ENCODE measurements at places on chromosomes 5 and 9.

GRCh38 chr9:114082017-114082762 lies 4.1 kb upstream of the AMBP start:
- peak; percentile 79 for DNase-seq

- DNase-seq, result no peak
Observed at GRCh38 chr9:69495296-69495695, 170.3 kb downstream of the ENTREP1 start.

GRCh38 chr5:32207355-32207634 lies 33.2 kb upstream of the GOLPH3 start:
- DNase-seq, result no peak

- DNase-seq, result no peak
Observed at GRCh38 chr5:140024928-140025327, 18.2 kb downstream of the NRG2 start.

- DNase-seq, result no peak
Observed at GRCh38 chr9:99474186-99474585, 252.1 kb downstream of the SEC61B start.

DNA sequence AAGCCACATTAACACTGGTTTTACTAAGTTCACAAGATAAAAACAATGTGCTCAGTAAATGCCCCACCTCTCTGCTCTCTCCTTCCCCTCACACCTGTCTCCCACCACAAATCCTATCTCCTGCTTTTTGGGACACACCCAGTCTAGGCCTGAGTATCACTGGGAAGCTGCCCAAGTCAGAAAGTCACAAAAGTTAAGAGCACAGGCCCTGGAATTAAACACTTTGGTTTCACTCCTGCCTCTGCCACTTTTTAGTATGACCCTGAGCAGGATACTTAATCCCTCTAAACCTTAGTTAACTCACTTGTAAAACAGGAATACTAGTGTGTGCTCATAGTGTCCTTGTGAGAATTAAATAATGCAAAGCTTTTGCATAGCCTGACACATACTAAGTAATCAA lies 11.3 kb downstream of the C5 start:
- DNase-seq, result no peak

- no peak for DNase-seq
Observed at GRCh38 chr9:116030517-116030916, 123.1 kb upstream of the PAPPA start.

DNA sequence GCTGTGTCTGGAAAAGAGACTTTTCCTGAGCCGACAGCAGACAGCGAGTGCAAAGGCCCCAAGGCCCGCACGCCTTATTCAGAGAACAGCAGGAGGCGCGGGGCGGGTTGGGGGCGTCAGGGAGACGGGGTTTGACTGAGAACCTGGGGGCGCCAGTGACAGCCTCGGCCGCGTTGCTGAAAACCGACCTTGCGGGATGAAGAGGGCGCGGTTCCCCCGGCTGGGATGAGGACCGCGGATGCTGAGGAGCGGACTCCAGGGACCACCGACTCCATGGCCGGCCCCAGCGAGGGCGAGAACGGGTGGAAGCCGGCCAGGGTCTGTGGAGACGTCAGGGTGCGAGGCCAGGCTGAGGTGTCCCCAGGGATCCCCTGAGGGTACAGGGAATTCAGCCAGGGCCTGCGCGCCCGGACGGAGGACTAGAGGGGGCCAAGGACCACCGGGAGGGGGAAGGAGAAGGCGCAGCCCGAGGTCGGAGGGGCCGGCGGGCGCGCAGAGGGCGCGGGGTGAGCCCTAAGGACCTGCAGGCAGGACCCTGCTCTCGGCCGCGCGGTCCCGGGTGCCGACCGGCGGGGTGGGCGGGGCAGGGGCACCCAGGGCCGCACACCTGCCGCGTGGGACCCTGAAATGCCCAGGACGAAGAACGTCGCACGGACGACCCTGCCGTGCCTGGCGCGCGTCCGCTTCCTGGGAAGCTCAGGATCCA lies 837 bp upstream of the AHRR start:
- DNase-seq, result no peak

DNA sequence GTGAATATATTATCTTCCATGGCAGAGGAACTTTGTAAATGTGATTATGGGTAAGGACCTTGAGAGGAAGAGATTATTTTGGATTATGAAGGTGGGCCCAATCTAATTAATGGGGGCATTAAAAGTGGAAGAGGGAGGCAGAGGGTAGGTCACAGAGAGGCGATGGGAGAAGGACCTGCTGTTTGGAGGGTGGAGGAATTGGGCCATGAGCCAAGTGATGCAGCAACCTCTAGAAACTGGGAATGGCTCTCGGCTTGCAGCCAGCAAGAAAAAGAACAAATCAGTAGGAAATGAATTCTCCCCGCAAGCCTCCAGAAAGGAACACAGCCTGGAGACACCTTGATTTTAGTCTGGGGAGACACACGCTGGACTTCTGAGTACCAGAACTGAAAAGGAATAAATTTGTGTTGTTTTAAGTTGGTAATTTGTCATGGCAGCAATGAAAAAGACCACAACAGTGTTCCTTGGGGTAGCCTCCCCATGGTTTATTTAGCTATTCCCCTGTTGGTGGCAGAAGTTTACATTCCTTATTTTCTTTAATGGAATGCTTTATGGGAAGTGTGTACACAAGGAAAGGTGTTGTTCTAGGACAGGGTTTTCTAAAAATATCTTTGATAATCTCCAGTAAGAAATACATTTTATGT lies 103.6 kb downstream of the HSPA4 start:
- no peak for DNase-seq

- DNase-seq, result no peak
Observed at GRCh38 chr9:93983875-93984274, 28.7 kb upstream of the BARX1 start.

- DNase-seq, result no peak
Observed at GRCh38 chr5:14417276-14417730, 164.3 kb upstream of the OTULINL start.

DNA sequence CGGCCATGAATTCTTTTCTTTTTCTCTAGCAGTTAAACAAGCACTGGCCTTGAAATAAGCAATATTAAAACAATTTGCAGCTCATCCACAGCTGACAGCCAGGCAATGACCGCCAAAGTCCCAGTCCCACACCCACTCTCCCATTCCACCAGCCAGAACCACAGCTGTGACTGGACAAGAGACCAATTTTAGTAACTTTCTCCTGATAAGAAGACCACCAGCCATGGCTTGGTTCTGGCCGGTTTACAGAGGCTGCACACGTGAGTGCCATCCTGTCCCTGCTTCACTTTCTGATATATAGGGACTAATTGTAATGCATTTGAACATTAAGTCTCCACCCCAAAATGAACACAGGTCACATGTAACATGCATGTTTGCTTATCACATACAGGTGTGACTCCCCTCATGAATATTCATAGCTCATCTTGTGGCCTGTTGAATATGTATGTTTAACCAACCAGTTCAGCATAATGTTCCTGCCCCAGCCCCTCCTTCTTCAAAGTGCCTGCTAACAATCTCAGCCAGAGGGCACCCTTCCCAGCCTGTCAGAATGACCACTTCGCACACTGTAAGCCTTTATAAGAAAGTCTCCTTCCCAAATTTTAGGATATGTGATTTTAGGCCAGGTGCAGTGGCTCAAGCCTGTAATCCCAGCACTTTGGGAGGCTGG lies 23.9 kb upstream of the FANCC start:
- DNase-seq, result no peak

DNA sequence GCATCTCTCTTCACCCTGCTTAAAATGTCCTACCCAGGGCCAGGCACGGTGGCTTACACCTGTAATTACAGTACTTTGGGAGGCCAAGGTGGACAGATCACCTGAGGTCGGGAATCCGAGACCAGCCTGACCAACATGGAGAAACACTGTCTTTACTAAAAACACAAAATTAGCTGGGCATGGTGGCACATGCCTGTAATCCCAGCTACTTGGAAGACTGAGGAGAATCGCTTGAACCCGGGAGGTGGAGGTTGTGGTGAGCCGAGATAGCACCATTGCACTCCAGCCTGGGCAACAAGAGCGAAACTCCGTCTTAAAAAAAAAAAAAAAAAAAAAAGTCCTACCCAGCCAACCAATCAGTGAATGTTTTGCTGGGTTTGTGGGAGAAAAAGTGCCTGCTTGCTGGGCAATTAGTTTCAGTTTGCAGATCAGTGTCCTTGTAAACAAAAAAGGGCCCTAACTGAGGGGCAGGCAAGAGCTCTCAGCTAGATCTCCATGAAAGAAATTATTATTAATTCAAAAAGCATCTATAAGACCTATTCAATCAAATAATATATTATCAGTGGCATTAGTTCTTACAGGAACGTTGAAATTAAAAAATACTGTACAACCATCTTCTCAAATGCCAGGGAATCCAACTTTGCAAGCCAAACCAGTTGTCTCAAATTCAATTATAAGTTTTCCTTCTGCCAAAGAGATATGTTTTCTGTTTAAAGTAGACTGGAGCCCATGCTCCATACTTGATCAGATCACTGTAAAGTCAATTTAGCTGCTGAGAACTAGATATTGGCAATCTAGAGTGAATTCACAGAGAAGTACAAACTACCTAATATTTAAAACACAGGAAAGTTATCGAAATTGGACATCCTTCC lies 3.9 kb downstream of the MEGF9 start:
- no peak for DNase-seq

DNA sequence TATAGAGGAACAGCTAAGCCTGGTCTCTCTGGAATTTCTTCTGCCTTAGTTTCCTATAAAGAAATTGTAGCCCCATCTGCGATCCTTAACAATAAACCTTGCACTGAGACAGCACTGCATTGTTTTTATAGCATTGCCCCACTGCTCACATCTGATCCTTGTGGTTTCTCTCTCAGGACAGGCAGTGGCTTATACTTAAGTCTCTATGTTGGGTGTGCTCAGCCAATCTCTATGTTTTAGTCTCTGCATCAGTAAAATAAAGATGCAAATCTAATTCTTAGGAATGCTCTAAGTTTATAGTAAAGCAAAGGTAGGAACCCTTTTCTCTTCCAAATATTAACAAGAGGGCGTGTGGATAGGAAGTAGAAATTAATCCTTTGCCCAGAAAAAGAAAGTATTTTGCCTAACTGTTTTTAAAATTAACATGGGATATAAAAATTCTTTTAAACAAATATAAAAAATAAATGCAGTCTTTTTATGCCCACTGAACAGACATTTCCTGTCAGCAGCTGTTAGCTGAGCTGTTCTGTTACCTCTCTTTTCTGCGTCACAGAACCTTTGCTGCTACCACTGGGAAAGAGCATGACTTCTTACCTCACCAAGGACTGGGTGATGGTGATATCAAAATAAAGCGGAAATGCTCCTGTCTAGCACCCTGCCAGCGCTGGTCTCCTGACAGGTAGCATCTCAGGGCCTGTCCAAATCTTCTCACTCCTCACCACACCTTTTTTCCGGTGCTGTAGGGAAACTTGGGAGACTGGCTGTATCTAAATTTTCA lies 29.5 kb downstream of the MRPS27 start:
- no peak for DNase-seq
